Stimulated activated memory B cell treated with anti-CD40 and anti-IgM and Interleukin-4, amounts not matched to agents 10 μg/mL and 1 μg/mL and 100 μg/mL, for 72 hours (primary cell): ENCODE measurements at places on chromosomes 5 and 9.

DNA sequence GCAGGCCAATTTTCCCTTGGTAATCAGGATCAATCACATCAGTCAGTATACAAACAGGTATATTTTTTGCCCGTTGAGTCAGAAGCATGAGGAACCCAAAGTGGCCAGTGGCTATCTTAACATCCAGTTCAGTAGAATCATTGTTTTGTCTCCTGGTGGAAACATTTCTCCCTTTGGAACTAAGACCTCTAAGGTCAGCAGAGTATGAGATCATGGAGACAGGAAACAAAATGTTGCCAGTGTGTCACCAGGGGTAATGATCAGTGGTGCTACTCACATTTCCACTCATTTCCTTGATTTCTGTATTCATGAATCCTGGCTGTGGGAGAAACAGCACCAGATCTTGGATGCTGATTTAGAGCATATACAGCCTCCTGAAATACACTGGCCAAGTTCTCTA is 553.0 kb downstream of the CSNK1G3 start:
- ATAC-seq: no peak

- ATAC-seq: no peak
These were observed 82.9 kb downstream of the MEF2C start for GRCh38 chr5:88799938-88800535.

- ATAC-seq: no peak
These were observed 361.4 kb upstream of the RFX3 start for GRCh38 chr9:3887221-3887653.

- ATAC-seq: no peak
These were observed 25.1 kb downstream of the EXD3 start for GRCh38 chr9:137397675-137398423.

- ATAC-seq: no peak
These were observed 571.2 kb upstream of the WWC1 start for GRCh38 chr5:167720259-167720658.

GRCh38 chr9:130636648-130637020 is 27.8 kb upstream of the PRDM12 start:
- ATAC-seq: no peak

DNA sequence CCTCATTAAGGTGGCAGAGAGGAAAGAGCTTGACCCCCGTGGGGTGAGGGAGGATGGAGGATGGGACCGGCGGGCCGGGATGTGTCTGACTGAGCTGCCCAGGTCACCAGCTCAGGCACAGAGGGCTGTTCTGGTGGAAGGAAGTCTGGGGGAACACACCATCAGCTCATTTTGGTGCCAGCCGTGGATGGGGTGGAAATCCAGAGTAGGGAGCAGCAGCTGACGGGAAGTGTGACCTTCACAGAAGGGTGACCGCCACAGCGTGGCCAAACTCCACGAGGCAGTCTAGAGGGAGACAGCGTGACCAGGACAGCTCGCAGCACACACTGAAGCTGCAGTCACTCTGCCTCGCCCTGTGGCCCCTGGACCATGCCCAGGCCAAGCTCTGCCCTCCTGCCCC is 45.3 kb upstream of the PHYKPL start:
- no peak for ATAC-seq

DNA sequence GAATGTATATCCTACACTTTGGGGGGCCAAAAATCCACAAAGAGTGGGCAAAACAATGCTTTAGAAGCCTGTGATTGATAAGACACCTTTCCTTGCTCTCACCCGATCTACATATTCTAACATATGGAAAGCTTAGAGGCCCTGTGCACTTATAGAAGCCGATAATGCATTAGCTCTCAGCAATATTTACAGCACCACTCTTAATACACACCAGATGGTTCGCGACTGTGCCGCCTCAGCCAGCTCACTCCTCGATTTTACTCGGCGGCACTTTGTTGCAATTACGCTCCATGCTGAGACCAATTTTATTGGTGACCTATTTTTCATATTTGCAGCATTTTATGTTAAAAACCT is 18.8 kb downstream of the NR2F1 start:
- no peak for ATAC-seq

DNA sequence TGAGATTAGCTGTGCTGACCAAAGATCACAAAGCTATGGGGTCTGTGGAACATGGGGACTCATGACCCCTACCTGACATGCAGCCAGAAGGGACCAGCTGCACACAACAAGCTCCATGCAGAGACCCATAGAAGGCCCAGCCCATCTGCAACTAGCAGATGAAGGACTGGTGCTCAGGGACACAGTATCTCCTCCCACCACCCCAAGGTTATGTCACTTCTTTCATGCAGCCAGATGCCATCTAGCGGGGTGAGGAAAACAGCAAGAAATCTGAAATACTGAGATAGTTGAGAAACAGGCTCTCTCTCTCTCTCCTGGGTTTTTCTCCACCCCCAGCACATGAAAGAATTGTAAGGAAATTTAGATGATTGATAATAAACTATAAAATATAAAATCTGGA is 161.3 kb upstream of the DAPK1 start:
- no peak for ATAC-seq

DNA sequence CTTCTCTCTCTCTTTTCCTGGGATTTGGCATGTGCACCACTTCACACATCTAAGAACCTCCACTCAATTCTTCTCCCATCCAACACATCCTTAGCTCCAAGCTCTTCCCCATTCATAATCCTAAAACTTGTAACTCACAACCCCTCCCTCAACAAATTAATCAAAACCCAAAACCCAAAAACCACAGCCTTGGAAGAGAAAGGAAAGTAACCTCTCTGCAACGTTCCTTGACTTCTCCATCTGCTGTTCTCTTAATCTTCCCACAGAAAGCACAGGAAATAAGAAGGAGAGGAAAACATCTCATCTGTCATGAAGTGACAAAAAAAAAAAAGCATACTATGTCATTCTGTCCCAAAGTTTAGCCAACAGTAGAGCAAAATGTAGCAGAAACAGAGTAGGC is 66.2 kb downstream of the DRD1 start:
- no peak for ATAC-seq

DNA sequence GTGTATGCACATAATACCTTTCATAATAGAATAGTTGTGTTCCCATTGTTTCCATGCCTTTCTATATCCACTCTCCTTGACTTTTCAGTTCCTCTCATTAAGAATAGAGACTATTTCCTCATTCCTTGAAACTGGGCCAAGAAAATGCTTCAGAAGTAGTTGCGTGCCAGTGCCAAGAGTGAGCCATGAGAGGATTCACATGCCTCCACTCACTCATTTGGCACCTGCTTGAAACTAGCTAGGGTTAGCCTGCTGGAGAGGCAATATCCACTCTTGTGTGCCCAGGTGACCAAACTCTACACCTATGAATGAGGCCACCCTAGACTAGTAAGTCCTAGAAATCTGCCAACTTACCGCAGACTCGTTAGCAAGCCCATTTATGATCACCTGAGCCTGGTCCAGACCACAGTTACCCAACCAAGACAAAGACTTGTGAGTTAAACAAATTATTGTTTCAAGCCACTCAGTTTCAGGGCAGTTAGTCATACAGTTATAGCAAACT is 276.3 kb downstream of the EPB41L4A start:
- no peak for ATAC-seq

DNA sequence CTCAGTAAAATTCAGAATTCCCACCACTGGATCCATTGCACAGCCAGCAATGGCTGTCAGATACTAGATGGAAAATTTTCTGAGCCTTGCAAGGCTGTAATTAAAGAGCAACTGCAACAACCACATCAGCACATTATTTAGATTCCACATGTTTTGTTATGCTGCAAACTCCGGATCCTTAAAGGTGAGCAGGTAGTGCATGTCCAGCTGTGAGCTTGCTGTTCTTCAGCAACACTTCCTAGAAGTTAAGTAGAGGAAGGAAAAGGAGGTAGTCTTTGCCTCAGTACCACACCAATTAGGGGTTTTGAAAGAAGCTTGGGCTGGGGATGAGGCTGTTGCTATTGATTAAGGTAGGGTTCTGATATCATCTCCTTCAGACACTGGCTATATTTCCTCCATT is 144.3 kb downstream of the AUH start:
- ATAC-seq: no peak

GRCh38 chr5:4879693-4880303 is 260.3 kb upstream of the ADAMTS16 start:
- ATAC-seq: no peak

GRCh38 chr5:96854067-96854466 is 22.2 kb upstream of the ERAP2 start:
- ATAC-seq: no peak

DNA sequence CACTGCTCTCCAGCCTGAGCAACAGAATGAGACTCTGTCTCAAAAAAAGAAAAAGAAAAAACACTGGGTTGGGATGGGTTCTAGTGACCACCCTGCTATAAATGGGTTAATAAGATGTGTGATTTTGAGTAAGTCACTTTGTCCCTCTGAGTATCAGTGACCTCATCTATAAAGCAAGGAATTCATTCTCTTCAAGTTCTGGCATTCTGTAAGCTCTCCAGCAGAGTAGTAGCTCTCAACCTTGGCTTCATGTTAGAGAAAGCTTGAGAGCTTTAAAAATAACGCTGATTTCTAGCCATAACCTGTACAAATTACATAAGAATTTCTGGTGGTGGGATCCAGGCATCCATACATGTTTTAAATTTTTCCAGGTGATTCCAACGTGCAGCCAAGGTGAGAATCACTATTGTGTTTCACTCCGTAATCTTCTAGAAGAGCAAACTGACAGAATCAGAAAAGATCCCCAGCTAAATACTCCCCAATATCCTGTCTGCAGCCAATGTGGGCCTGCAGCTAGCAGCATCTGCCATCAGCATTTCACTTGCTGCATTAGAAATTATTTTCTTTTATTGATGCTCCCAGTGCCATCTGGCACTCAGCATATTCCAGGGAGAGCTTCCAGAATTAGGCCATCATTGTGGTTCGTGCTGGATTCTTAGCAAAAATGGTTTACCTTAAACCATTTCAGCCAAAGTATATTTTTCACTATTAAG is 109.4 kb downstream of the FEM1C start:
- no peak for ATAC-seq

- ATAC-seq: peak; percentile 90
These were observed at the start of gene TICAM2 for GRCh38 chr5:115601701-115602590. TICAM2 (minus strand) TSS chr5:115602479; CDS start chr5:115581256, 21,223 bp downstream.

DNA sequence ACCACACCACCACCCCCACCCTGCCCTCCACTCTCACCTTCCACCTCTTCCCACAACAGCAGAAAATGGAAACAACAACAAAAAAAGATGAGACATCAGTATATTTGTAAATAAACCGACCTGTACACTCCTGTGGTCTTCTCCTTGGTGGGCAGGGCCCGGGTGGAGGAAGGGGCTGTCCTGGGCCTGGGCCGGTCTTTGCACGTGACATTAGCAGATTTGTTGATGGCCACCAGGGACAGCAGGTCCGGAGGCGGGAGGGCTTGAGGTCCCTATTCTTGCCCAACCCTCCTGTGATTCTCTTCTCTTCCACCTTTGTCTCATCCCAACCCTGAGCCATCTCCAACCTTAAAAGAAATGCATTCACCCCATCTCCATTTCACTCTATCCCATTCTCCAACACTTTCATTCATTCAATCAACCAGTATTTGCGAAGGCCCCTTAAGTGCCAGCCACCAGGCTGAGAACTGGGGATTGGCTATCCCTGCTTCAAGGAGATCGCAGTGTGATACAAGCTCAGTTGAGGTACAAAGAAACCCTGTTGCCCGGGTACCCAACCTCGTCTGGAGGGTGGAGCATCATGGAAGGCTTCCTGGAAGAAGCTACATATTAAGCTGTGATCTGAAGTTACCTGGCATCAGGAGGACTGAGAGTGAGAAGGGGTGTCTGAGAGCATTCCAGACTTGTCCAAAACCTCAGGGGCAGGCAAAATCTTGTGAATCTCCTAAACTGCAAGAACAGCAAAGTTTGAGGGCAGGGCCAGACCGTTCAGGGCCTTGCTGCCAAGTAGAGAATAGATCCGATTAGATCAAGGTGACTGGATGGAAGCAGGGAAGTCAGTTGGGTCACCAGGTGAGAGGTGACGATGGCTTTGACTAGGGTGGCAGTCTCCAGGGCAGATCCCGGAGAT is 87.4 kb downstream of the LMX1B start:
- no peak for ATAC-seq

DNA sequence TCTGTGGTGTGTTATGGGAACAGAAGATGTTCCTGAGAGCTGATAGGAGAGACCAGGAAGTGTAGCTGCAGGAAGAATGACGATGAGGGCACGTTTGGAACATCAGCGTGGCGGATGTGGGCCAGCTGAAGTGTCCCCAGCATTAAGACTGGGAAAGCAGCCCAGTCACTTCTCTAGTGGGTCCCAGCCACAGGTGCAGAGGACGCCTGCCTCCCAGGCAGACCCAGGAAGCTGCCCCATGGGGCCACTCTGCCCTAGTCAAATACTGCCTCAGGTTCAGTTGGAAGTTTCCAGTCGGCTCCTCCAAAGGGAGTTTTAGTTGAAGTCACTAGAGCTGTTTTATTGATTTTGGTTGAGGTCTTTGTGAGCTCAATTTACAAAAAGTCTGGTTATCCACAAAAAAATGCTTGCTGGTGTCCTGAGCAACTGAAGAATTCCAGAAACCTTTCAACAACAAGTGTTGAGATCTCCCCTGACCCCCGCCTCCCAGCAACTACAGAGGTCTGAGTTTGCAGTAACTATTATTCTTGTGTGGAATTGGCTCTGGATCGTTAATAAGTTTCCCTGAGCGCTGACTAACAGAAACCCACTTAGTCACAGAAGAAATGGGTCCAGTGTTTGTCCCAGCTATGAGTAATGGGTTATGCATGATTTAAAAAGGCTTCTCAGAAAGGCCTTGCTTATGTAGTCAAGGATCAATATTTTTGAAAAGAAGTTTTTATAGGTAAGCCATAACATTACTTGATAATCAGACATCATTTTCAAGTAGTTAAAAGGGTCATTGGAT is 294.1 kb downstream of the FANCC start:
- ATAC-seq: no peak

DNA sequence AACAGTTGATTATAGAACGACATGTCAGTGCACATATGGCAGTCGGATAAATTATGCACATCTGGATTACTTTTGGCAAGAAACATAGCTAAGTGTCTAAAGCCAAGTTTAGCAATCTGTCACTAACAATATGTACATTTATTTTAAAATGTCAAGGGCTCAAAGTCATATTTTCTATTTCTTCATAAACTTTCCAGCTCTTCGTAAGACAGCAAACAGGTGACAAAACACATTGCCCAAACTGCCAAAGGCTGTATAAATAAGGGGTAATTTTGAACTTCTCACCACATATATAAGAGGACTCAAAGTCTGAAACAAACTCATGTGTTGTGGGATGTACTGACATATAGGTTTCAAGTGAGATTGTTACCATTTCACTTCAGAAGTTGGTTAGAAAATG is 237.2 kb downstream of the ARL15 start:
- ATAC-seq: no peak

GRCh38 chr5:11684607-11685006 is 219.6 kb downstream of the CTNND2 start:
- no peak for ATAC-seq
